ENCODE measurements at places on chromosomes 13 and 19.
A peak's percentile ranks its signal among the peaks of the same experiment; 100 is the strongest.

DNA sequence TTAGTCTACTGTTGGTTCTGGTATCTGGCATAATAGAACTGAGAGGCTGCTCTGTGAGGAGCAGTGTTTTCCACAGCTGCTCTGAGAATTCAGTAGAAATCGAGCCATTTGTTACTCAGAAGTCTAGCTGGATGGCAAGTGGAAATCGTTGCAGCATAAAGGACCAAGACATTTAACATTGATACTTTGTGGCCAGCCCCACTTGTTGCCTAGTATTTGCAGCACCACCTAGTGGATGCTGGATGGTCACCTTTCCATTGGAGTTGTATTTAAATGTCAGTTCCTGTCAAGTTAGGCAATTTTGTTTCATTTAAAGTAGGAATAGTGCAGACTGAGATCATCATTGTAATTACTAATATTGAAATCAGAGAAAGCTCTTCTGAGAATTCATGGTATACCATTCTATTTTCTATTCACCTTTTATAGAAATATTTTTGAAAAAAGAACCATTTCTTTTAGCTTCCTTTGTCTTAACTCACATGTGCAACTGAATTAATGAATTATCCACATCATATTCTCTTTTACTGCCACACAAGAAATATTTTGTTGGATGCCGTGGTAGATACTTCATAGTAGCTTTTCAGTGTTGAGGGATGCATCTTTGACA, 64.6 kb downstream of the PDS5B start:
- DNase-seq = no peak

GRCh38 chr19:3024870-3025548, 4.1 kb downstream of the TLE2 start:
- no peak for DNase-seq

DNA sequence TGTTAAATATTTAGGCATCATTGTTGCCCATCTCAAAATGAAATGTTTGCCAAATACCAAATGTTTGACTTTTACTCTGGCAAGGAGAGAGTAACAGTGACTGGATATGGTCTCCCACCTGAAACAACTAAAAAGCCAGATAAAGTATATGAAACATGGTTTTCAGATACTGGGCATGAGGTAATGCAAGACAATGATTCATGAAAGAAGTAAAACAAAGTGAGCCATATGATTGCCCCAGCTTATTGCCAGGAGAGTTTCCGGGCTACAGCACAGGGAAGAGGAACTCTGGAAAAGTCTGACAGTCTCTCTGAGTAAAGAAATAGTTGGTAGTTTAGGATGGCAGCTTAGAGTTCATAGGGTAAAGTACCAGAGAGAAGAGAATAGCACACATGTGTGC, 354.6 kb downstream of the DNAJC15 start:
- DNase-seq = no peak

DNA sequence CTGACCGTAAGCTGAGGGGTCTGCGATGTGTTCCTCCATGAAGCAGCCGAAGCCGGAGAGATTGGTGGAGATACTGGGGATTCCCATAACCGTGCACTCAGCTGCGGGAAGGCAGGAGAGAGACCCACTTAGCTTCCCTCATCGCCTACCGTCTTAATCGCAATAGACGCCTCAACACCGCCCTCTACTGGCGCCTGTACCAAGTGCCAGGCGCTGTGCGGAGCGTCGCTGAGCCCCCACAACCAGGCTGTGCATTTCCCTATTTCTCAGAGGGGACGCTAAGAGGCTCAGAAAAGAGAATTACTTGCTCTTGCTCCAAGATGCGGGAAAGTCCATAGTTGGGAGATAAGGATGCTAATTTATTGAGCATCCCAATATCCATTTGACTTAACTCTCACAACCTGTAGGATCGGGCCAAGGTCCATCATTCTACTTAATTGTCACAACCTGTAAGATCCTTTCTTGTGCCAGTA, 5.8 kb downstream of the FTL start:
- peak; percentile 94 for DNase-seq

- DNase-seq = no peak
Measured at GRCh38 chr13:99956473-99957349, 14.9 kb downstream of the ZIC5 start.

- no peak for DNase-seq
Measured at GRCh38 chr19:38736413-38737280, 7.6 kb downstream of the CAPN12 start.

- peak; percentile 95 for DNase-seq
Measured at GRCh38 chr19:46704379-46705076, 12.4 kb downstream of the PRKD2 start.

DNA sequence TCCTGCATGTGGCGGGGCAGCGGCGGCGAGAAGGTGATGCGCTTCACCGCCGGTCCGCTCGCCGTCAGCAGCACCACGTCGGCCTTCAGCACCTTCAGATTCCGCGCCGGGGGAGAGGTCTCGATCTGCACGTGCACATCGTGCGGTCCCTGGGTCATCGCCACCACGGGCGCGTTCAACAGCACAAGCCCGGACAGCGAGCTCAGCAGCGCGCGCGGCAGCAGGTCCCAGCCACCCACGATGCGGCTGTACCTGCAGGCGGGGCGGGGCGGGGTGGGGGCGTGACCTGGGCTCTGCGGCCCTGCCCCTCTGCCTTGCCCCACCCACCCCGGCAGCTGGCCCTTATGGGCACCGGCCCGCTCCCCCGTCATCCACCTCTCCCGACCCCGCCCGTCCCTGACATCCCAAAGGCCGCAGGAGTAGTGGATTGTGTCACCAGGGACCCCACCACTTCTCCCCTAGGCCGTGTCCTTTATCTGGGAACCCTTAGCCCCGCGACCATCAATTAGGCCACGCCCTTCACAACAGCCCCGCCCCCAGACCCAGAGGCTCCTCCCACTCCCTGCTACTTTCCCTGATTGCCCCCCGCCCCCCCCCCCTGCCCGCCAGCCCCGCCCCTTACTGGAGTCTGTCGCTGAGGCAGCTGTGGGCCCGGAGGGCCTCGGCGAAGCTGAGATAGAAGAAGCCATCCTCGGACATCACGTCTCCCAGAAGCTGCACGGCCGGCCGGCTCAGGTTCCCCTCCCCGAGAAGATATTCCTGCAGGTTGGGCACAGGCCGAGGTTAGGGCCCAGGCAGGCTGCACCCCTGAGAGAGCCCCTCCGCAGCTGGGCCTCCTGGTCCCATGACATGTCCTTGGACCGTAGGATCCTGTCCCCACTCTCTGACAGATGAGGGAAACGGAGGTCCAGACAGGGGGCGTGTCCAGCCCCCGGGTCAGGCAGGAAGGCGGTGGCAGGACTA, 6.1 kb downstream of the IL4I1 start:
- no peak for DNase-seq

DNA sequence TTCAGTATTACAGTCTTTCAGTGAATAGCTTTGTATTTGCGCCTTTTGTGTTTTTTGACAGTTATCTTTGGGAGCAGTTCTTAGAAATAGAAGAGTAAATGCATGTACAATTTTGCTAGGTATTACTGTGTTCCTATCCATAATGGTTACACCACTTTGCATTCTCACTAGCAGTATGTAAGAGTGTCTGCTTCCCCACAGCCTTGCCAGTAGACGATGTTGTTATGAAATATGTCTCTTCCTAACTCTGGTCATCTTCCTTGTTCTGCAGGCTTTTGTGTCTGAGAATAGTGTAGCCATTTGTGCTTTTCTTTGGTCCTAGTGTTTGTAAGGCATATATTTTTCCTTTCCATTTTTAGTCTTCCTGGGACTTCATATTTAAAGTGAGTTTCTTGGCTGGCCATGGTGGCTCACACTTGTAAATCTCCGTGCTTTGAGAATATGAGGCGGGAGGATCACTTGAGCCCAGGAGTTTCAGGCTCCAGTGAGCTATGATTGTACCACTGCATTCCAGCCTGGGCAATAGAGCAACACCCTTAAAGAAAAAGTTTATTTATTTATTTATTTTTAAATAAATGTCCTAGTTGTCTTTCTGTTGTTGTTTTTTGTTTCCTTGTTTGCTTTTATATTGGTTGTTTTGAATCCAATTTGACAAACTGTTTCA, 140.3 kb downstream of the PDS5B start:
- DNase-seq = no peak

DNA sequence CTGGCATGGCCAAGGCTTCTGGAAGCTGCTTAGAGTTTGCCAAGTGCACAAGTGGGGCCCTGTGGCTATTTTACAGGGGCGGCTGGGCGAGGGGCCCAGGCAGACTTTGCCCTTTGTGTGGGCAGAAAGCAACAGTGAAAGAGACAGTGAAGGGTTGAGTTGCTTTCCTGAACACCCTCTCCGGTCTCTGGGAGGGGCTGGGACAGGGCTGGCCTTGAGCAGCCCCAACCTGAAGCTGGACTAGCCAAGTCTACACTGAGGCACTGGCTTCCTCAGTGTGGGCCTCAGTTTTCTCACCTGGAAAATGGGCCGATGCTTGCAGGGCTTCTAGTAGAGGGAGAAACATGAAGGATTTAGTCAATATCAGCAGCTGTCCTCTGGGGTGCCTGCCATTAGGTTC, 2.4 kb upstream of the HOMER3 start:
- no peak for DNase-seq

DNA sequence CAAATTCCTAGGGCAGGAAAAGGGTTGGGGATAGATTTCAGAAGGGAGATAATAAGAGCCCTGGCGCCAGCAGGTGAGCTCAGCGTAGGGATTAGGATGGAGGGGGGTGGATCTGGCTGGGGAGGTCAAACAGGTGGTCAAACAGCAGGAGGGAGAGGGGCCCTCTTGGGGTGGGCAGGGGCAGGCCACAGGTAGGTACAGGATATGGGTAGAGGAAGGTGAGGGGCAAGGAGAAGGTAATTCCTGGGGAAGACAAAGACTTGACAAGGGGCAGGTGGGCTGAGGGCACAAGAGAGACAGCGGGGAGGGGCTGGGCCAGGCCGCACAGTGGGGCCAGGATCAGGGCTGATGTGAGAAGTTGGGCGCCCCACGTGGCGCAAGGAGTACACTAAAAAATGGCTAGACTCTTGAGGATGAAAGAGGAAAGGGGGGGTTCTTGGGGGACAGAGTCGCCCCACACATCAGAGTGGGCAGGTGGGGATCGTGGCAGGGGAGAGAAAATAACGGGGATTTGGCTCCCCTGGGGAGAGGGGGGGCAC, 713 bp downstream of the KRI1 start:
- no peak for DNase-seq

DNA sequence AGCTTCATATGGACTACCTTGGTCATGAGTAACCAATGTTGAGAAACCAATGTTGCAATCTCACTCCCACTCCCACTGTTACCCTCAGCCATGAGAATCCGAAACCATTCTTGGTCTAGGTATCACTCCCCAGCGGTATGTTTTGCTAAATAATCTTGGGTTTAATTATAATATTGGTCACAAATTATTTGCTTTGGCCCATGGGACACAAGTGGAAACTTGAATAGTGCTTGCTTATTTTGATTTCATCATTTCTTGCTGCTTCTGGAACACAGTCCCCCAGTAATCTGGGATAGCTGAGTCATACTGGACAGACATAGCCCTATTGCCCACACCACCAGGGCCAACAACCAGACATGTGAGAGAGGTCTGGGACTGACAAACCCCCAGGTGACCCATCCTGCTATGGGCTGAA, 171.6 kb upstream of the IPO5 start:
- DNase-seq = no peak

GRCh38 chr13:36668316-36668715, 5.5 kb upstream of the SERTM1 start:
- DNase-seq = no peak

DNA sequence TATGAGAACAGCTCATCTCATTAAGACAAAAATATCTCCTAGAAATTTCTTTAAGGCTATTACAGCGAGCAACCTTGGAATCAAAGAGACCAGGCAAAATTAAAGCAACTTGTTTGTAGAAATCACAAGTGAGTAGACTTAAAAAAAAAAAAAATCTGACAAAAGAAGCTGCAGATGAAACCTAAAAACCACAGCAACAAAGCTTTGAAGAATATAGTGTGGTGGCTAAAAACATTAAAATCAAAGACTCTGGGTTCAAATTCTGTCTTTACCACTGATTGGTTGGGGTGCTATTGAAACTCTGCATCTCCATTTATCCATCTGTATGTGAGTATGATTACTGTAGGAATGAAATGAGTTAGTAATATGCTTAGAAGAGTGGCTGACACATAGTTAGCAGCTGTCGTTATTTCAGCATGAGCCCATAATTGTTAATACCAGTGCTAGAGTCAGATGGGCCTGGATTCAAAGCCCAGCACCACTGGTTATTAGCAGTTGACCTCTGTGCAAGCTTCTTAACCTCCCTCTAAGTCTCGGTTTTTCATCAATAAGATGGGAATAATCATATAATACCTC, 157.6 kb downstream of the FOXO1 start:
- DNase-seq = no peak
